ENCODE measurements at places on chromosomes 5 and 9.

DNA sequence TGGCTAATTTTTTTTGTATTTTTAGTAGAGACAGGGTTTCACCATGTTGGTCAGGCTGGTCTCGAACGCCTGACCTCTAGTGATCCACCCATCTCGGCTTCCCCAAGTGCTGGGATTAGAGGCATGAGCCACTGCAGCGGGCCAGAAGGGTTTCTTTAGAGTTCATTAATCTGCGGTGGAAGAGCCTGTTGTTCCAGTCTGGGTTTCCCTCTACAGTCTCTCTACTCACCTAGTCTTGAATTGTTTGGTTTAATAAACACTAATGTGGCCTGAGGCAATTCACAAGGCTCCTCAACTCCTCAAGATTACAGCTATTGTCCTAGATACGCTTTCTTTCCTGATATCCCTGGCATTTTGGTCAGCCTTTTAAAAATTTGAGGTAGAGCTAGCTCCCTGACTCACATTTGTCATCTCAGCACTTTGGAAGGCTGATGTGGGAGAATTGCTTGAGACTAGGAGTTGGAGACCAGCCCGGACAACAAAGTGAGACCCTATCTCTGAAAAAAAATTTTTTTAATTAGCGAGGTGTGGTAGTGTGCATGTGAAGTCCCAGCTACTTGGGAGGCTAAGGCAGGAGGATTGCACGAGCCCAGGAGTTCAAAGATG is 4.6 kb upstream of the SAR1B start:
- H3K27ac ChIP-seq = no peak overlapping the region
- H3K4me3 ChIP-seq = no peak overlapping the region
- no peaks in the 10 kb centered on the region for H3K27me3 ChIP-seq

- DNase-seq = no peak
- no peak overlapping the region for H3K27ac ChIP-seq
- peaks cover 10% of the 10 kb centered on the region for H3K36me3 ChIP-seq
Measured at GRCh38 chr5:138948471-138949222, 73.5 kb upstream of the LRRTM2 start.

- H3K4me1 ChIP-seq = no peaks in the 10 kb centered on the region
- no peak for DNase-seq
- H3K27ac ChIP-seq = no peak overlapping the region
Measured at GRCh38 chr9:83630938-83631457, 8.1 kb downstream of the IDNK start.

DNA sequence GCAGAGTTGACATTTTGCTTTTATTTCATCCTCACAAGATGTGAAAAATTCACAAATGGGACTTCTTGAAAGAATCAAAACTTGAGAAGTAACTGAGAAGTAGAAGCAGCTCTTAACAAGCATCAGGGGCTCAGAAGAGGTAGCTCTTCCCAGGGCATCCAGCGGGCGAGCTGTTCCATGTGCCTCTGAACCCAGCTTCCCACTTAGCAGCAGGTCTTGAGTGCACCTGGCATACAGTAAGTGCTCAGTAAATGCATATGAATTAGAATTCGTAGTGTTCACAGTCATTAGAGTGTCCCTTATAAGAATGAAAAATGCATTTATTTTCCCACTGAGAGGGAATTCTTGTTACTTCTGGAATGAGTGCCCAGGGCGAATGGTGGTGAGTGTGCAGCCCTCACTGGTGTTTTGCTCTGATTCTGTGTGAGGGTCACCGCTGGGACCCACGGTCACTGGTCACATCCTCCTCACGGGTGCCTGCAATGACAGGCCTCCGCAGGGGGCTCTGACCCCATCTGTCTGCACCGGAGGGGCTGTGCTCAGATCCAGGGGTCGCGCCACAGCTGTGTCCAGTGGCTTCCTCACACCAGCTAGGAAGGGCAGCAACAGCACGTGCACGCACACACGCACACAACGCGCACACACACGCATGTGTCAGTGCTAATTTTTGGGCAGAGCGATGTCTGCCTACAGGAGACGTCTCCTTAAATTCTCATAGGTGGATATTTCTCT is 26.9 kb downstream of the EXOC3 start:
- H3K36me3 ChIP-seq = peaks cover 39% of the 10 kb centered on the region
- H3K4me1 ChIP-seq = peaks cover 10% of the 10 kb centered on the region
- H3K4me3 ChIP-seq = no peak overlapping the region
- H3K27ac ChIP-seq = no peak overlapping the region

DNA sequence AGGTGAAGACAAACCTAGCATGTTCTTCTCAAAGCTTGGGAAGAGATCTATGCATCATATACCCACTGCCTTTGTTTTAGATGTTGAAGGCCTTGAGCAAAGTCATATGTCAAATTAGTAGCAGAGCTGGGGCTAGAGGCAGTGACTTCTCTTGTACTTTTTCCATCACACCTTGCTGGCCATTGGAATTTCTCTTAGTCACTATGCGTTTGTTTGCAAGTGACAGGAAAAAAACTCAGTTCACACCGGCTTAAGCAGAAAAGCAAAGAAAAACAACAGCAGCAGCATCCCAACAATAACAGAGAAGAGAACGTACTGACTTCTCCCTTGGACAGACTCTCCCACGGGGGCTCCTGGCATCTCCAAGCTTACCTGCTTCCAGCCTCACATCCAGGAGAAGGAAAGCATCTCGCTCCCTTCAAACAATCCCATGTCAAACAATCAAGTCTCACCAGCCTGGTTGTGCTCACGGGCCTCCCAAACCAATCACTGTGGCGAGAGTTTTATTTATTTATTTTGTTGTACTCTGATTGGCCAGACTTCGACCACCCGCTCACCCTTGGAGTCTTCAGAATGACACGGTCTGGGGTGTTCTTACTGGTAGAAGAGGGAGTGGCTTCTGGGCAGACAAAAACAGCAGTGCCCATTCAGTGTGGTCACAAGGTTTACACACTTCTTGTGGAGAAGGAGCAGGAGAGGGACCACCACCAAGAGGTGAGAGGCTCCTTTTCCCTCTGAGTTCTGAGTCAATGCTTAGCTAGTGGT is 83.8 kb upstream of the STC2 start:
- no peaks in the 10 kb centered on the region for H3K36me3 ChIP-seq
- H3K4me3 ChIP-seq = no peak overlapping the region
- no peak overlapping the region for H3K27ac ChIP-seq
- DNase-seq = no peak
- no peaks in the 10 kb centered on the region for H3K27me3 ChIP-seq
- H3K4me1 ChIP-seq = no peaks in the 10 kb centered on the region

- no peak overlapping the region for H3K27ac ChIP-seq
- no peaks in the 10 kb centered on the region for H3K27me3 ChIP-seq
- no peaks in the 10 kb centered on the region for H3K4me1 ChIP-seq
- no peak for DNase-seq
- H3K36me3 ChIP-seq = no peaks in the 10 kb centered on the region
- no peak overlapping the region for H3K4me3 ChIP-seq
Measured at GRCh38 chr9:343773-344172, 129.1 kb downstream of the DOCK8 start.

- no peaks in the 10 kb centered on the region for H3K4me1 ChIP-seq
- no peak for DNase-seq
- H3K4me3 ChIP-seq = no peak overlapping the region
- H3K27ac ChIP-seq = no peak overlapping the region
Measured at GRCh38 chr9:13590996-13591395, 311.5 kb upstream of the MPDZ start.

Data from ascending aorta (tissue), 2 donors.